IMR-90 (cell line): ENCODE measurements at places on chromosomes 4 and X. TPM values are rescaled to one million over a fixed set of nuclear protein-coding genes. Genes with fewer than 3 reads are reported as not detected.

The SAGE1 gene
- total RNA-seq = not detected in 2 replicates

The NOX1 gene
- not detected in 2 replicates for total RNA-seq

The POU3F4 gene
- total RNA-seq = not detected in 2 replicates

The TKTL2 gene
- total RNA-seq = not detected in 2 replicates

The ADGRG4 gene
- total RNA-seq = not detected in 2 replicates
